ENCODE measurements at places on chromosomes 12 and 14.

GRCh38 chr12:3361146-3361545 lies 129.9 kb upstream of the PRMT8 start:
- no peak for DNase-seq

GRCh38 chr14:82796086-82796485 lies 1262.4 kb upstream of the SEL1L start:
- DNase-seq: no peak

DNA sequence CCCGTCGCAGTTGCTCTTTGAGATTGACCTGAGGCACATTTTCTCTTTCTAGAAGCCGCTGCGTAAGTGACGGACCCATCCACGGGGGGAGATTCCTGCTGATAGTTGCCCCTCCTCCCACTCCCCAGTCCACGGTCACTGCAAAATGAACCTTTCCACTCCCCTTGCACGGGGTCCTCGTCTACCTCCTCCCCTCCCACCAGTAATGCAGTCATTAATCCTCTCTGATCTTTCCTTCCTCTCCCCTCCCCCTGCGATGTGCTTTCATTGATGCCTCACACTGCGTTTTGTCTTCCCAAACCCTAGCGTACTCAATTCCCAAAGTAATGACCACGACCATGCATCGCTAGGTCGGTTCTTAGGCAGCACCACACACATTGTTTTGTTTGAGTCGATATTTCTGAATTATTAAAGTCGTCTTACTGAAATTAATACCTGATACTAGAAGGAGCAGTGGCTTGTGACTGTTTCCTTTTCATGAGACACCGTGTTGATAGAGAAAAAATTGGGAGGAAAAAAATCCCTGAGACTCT lies 857 bp downstream of the ETNK1 start:
- peak; percentile 27 for DNase-seq

GRCh38 chr14:22388669-22389595 lies 200.1 kb downstream of the DAD1 start:
- DNase-seq: peak; percentile 69

DNA sequence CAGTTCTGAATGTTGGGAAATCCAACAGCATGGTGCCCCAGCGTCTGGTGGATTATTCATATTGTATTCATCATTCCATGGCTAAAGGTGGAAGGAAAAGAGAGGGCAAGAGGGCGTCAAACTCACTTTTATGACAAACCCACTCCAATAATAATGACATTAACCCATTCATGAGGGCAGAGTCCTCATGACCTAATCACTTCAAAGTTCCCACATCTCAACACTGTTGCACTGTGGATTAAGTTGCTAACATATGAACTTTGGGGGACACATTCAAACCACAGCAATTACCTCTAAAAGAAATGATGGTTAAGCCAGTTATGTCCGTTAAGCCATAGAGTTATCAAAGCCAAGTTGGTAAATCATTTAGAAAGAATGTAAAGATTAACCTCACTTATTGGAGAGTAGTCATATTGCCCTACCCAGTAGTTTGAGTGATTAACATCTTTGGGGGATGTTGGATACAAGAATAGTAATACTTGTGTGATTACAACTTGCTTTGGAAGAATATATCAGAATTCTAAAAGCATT lies 212.4 kb upstream of the FLRT2 start:
- no peak for DNase-seq

Data from brain microvascular endothelial cell (primary cell).